PC-9 (cell line): ENCODE measurements at places on chromosomes 12 and 14. TPM values are rescaled to one million over a fixed set of nuclear protein-coding genes. Genes with fewer than 3 reads are reported as not detected.

- no peak for DNase-seq
Observed at GRCh38 chr12:104611671-104612070, 154.9 kb downstream of the CHST11 start.

DNA sequence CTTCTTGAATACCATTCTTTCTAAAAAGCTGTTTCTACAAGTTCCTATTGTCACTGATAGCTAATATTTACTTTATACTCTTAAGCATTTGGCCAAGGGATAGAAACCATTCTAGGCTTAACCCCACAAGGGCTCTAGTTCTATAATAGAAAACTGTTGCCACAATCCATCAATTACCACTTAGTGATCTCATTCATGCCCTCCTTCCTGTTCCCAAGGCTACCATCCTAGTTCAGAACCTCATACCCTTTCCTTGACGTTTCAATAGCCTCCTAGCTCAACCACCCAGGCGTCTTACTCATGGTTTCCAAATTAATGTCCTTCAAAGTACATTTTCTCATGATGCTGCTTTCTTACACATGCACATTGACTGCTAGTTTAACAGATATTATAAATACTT is 493.5 kb downstream of the NAV3 start:
- DNase-seq: no peak

- DNase-seq: no peak
Observed at GRCh38 chr12:105477873-105478272, 147.4 kb downstream of the C12orf75 start.

DNA sequence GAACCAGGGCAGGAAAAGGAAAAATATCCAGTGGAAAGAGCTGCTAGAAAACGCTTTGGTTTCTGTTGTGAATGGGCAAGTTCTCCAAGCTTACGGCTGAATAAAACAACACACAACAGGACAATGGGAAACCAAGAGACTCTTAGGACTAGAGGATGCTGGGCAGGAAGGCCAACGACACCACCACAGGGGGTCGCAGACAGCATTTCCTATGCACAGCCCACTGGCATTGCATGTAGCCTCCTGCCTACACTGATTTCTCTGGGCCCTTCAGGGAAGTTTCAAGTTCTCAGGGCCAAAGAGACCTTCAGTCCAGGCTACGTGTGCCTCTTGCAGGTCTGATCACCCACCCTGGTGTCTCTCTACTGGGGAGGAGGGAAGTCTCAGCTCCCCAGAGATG is 108.0 kb downstream of the RIMBP2 start:
- DNase-seq: no peak

DNA sequence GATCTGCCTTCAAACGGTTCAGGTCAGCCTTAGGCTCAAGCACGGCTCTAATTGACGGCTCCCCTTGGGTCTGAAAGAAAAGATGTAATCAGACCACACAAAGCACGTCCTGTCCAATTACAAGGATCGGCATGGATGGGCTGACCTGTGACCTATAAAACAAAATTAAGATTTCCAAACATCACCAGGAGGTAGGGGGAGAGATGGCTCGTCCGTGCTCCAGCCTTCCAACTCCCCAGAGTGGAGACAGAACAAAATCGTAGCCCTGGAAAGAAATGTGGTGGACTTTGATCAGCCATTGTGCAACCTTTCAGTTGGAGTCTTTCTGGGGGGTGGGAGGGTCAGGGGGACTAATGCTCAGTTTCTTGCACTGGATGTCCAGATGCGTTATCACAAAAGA is 226.6 kb upstream of the DIO3 start:
- no peak for DNase-seq

The DNAI7 gene
- total RNA-seq: 2.4 and 2.9 TPM in 2 replicates
